GM06990 (cell line): ENCODE measurements at places on chromosomes 2 and 18.

GRCh38 chr2:21500401-21500945, 376.7 kb downstream of the TDRD15 start:
- no peak for DNase-seq

DNA sequence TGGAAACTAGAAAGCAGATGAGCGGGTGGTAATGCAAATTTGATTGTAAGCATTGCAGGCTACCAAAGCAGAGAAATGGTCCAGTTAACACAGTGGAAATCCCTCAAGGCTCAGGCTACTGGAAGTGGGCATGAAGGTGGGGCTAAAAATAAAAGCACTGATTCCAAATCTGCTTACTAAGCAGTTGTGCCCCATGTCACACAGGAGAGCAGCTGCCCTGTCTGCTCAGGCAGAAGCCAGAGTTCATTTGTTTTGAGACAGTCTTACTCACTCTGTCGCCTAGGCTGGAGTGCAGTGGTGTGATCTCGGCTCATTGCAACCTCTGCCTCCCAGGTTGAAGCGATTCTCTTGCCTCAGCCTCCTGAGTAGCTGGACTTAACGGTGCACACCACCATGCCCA, 42.5 kb upstream of the TSPYL6 start:
- no peak for DNase-seq

- peak; percentile 41 for DNase-seq
Measured at GRCh38 chr2:62293490-62294271, 97.8 kb downstream of the B3GNT2 start.

DNA sequence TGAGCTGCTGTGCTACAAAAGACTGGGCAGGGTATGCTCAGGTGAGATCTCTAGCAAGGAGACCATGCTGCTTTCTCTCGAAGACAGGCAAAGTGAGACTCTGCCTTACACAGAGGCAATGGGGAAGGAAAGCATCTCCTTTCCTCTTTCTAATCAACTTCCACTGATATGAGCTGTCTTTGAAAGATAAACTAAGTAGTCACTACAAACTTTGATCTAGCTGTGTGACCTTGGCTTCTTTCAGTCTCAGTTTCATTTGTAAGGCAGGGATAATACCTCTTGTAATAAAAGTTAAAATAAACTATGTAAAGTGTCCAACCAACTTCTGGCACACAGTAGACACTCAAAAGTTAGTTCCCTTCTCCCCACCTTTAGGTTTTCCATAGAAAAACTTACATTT, 7.5 kb downstream of the CCDC93 start:
- DNase-seq: no peak

DNA sequence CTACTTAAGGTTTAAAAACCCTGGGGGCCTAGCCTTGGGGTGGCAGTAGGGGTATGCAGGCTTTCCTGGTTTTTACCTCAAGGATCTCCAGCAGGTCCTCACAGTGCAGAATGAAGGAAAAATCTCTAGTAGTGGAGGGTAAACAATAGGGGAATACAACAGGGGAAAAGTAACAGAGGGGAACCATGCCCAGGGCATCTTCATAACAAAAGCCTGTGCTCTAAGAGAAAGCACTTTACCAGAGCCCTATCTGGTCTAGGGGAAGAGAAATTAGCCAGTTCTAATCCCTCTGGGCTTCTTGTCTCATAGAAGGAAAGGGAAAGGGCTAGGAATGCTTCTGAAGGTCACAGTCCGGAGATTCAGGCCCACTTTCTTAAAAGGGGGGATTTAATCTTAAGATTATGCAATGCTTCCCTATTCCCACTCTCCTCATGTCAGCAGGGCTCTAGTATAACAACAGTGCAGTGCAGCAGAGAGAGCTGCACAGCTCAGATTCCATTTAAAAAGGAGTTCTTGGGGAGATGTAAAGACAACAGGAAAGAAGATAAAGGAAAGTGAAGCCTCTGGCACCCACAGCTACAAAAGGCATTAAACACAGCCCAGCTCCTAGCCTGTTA, 149.0 kb upstream of the CYP1B1 start:
- no peak for DNase-seq

DNA sequence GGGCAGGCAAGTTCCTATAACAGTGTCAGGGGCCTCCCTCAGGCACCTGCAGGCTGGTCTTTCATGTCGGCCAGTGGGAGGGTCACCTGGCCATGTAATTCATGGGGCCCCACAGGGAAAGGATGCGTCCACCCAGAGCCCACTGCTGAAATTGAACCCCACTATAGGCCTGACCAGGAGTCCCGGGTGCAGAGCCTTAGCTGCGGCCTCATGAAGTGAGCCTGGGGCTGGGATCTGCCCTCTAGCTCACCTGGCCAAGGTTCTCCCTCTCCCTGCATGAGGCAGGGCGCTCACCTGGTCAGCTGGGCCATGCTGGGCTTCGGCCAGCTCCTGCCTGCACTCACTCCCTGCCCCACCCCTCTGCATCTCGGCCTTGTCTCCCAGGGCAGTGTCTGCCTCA, 41.1 kb downstream of the C1QL2 start:
- DNase-seq: no peak

GRCh38 chr2:146376511-146377064, 1468.2 kb upstream of the ACVR2A start:
- no peak for DNase-seq

DNA sequence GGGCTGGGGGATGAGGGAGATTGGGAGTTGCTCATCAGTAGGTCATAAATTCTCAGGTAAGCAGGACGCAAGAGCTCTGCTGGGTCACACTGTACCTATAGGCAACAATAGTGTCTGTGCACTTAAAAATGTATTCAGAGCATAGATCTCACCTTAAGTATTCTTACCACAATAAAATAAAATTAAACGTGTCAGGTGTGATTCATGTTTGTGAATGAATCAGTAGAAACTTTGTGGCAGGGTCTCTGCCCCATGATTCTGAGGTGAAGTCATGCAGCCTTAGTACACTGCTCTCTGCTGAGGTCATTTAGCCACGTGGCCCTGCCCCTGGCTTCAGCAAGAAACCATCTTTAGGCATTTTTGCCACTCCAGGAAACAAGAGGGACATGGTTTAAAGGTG, 253.8 kb downstream of the FBXO15 start:
- no peak for DNase-seq

GRCh38 chr2:191954451-191954850, 107.6 kb upstream of the CAVIN2 start:
- no peak for DNase-seq

GRCh38 chr2:95004287-95004686, 21.2 kb upstream of the MAL start:
- DNase-seq: no peak

DNA sequence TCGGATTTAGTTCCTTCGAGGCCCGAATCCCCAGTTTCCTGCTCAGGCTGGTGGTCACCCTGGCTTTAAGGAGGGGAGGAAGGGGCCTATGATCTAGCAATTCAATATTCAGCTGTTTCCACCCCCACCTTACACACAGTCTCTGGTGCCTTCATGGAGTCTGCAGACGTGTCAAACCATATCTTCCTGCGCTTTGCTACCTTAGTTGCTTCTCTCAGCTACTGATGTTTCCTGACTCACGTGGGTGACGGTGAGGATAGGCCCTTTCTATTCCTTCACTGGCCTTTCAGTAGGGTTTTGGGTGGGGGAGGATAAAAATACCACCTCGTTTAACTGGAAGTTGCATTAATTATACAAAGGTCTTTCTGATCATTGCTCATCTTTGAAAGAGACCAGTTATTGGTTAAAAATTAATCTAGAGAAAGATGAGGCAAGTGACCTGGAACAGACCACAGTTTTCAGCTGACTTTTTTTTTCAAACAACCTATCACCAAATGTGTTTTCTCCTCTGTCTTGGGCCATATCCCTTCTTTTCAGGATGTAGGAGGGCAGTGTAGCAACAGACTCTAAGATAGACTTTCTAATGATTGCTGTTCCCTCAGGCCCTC, 49.7 kb downstream of the SH2D6 start:
- no peak for DNase-seq

- DNase-seq: no peak
Measured at GRCh38 chr2:190791976-190792575, 88.5 kb upstream of the GLS start.

DNA sequence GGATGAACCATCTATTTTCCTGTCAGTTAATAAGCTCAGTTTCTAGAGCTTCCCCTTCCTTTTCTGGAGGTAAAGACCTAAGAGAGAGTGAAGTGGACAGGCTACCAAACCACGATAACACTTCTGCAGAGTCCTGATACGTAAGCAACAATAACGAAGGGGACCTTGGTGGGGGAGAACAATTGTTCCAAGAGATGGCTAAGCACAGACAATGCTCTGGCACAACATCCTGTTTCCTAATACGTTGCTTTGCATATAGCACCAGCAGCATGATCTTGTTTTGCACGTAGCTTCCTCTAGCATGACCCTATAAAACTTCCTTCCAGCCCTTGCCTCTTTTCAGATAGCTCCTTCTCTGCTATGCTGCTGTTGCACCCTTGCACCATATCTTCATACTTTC, 247.3 kb downstream of the RAD51AP2 start:
- no peak for DNase-seq

DNA sequence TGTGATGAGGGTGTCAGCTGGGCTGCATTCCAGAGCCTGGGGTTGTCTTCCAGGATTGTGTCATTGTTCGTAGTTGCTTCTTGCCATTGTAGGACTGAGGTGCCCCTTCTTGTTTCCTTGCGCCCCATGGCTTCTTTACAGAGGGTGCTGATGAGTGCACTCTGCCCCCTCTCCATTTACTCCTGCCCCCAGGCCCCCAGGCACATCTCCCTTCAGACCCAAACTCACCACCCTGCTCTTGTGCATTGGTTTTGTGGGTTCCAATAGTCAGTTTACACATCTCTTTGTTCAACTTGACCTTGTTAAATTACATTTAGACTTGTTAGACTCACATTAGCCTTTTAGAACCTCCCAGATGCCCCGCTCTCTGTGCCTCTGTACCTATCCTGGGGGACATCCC, 33.1 kb downstream of the HJURP start:
- no peak for DNase-seq

- DNase-seq: no peak
Measured at GRCh38 chr2:26340831-26341230, 5.1 kb upstream of the SELENOI start.

GRCh38 chr18:72091369-72091768, 452.8 kb downstream of the CBLN2 start:
- no peak for DNase-seq

- DNase-seq: no peak
Measured at GRCh38 chr2:29270701-29271121, 155.5 kb downstream of the CLIP4 start.

DNA sequence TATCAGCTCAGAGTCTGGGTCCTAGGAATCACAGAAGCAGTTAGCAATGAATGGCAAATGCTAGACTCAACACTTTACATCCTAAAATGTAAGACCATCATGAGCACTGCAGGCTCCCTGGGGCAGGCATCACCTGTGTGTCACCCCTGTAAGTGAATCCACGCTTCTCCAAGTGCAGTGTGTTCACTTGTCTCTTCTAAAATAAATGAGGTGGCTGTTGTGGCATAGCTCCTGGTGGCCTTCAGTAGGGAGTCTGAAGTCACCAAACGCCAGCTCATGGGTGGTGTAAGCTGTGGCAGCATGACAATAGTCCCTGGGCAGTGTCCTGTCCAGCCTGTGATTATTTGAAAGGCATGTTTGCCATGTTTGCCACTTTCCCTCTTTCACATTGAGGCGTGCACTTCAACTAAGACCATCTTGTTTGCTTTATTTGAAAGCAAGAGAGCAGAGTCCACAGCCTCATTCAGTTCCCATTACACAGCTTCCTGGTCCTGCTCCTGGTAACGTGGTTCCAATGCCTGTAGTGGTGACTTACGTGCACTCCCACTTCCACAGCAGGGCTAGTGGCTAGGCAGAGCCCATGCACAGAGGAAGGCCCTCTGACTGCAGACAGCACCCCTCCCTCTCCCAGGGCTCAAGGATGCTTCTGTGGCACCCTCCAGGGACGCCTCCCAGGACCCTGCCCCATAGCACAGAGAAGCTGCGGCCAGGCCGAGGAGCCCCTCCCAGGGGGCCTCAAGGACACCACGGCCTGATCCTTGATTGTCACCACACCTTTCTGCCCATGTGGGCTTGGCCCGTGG, 24.3 kb downstream of the COA5 start:
- DNase-seq: no peak

GRCh38 chr18:61086657-61087056, 246.6 kb upstream of the CDH20 start:
- no peak for DNase-seq

DNA sequence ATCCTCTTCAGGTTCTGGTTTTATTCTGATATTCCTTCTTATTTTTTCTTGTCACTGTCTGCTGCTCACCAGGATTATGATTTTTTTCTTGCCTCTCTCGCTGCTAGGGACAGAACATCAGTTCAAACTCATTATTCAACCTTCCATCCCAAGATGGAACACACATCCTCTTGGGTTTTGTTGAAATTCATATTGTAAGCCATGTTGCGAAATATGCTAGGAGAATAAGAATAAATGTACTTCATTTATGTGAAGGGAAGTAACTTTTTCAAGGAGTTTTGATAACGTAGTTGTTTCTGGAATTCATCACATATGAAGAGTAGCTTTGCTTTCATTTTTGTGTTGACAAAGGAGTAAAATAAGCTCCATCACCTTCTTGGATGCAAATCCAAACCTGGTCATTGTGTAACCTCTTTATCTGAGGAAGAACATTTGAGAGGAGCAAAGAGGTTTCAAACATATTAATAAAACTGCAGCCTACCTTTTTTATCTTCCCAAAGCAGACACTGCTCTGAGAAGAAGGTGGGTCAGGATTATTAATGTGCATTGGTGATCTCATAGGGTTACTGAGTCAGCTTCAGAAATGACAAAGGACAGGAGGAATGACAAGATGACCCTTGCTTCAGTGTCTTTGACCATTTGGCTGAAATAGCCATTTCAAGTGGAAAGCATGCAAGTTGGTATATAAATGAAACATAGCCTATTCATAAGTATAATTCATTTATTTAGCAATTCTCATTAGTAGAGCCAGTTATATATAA, 280.0 kb downstream of the GULP1 start:
- DNase-seq: no peak

- DNase-seq: no peak
Measured at GRCh38 chr18:49127471-49128190, 176.9 kb upstream of the SMAD7 start.

GRCh38 chr2:174593574-174594203, 3.9 kb downstream of the WIPF1 start:
- peak; percentile 83 for DNase-seq

DNA sequence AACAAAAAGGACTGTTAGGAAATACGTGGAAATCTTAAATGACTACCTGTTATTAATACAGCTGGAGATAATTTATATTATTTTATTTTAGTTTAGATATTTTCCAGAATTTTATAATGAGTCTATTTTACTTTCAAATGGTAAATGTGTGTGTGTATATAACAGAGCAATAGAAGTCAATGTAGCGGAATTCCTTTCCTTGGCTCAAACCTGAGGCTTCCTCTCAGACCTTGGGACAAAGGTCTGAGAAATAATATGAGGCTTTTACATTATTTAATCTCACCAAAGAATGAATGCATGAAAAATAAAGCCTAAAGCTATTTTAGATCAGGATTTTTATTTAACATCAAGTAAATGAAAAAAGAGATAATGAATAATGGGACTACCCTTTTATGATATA, 65.7 kb downstream of the SLC8A1 start:
- no peak for DNase-seq

GRCh38 chr18:65753520-65753919, 2.7 kb downstream of the CDH7 start:
- DNase-seq: no peak

GRCh38 chr2:153474407-153474806, 4.2 kb downstream of the RPRM start:
- no peak for DNase-seq

- DNase-seq: no peak
Measured at GRCh38 chr2:239928391-239929350, 96.5 kb downstream of the NDUFA10 start.

GRCh38 chr18:22063102-22063501, 106.3 kb upstream of the GATA6 start:
- no peak for DNase-seq

- DNase-seq: no peak
Measured at GRCh38 chr2:189088591-189089205, 90.9 kb downstream of the COL5A2 start.
